ENCODE measurements at places on chromosomes 3 and 15. TPM values are rescaled to one million over a fixed set of nuclear protein-coding genes. Genes with fewer than 3 reads are reported as not detected.

TRNT1 gene
- total RNA-seq: 26.5 TPM

EIF2B5 gene
- total RNA-seq: 61.9 TPM

TUSC7 gene
- total RNA-seq: not detected

COL6A6 gene
- total RNA-seq: not detected

CDHR4 gene
- total RNA-seq: not detected

KBTBD13 gene
- total RNA-seq: not detected

UBXN7 gene
- total RNA-seq: 72.5 TPM

MAGEL2 gene
- not detected for total RNA-seq

CNTN3 gene
- total RNA-seq: not detected

THSD4 gene
- not detected for total RNA-seq

TM4SF1 gene
- total RNA-seq: not detected

ROPN1 gene
- total RNA-seq: not detected

PRR20G gene
- total RNA-seq: not detected

ARPIN gene
- total RNA-seq: not detected

STAB1 gene
- 0.33 TPM for total RNA-seq

PLSCR4 gene
- not detected for total RNA-seq

EOMES gene
- 8.6 TPM for total RNA-seq

SLC27A2 gene
- 0.33 TPM for total RNA-seq

SCN11A gene
- 0.11 TPM for total RNA-seq

IMP3 gene
- total RNA-seq: 69.5 TPM

LOXL1 gene
- 1.1 TPM for total RNA-seq

FBXW12 gene
- not detected for total RNA-seq

RTP3 gene
- total RNA-seq: not detected

LDHAL6B gene
- not detected for total RNA-seq

CYP8B1 gene
- not detected for total RNA-seq

CMSS1 gene
- 13.7 TPM for total RNA-seq

GABRR3 gene
- not detected for total RNA-seq

CXCR6 gene
- 9.2 TPM for total RNA-seq

MYEF2 gene
- total RNA-seq: 29.3 TPM

HLTF gene
- 4.6 TPM for total RNA-seq

FETUB gene
- total RNA-seq: not detected

RAB7A gene
- 130 TPM for total RNA-seq

CNTN4 gene
- total RNA-seq: not detected

ADCY5 gene
- total RNA-seq: not detected

PPP1R14D gene
- total RNA-seq: not detected

ACVR2B gene
- total RNA-seq: 2.1 TPM

CHDH gene
- total RNA-seq: not detected

CLDN16 gene
- total RNA-seq: not detected

USP13 gene
- total RNA-seq: 3.0 TPM

PLA1A gene
- total RNA-seq: not detected

STX19 gene
- not detected for total RNA-seq

PLSCR5 gene
- not detected for total RNA-seq

TMC3 gene
- total RNA-seq: not detected

ARHGEF26 gene
- not detected for total RNA-seq

HEMK1 gene
- 12.5 TPM for total RNA-seq

GP9 gene
- not detected for total RNA-seq

ITIH1 gene
- total RNA-seq: not detected

GOLGA8S gene
- not detected for total RNA-seq

C3orf62 gene
- 7.3 TPM for total RNA-seq

SI gene
- total RNA-seq: not detected

MAPKAPK3 gene
- 18.3 TPM for total RNA-seq

SEMA3F gene
- total RNA-seq: 0.14 TPM

GASK1A gene
- not detected for total RNA-seq

LCMT2 gene
- total RNA-seq: 7.6 TPM

SHC4 gene
- not detected for total RNA-seq

CLCN2 gene
- total RNA-seq: 2.7 TPM

MCF2L2 gene
- total RNA-seq: 5.0 TPM

TMEM212 gene
- total RNA-seq: not detected
